ENCODE measurements at places on chromosomes 1 and 21. TPM values are rescaled to one million over a fixed set of nuclear protein-coding genes. Genes with fewer than 3 reads are reported as not detected.

ATF6 gene
- 35.1 TPM for polyA plus RNA-seq

DNA sequence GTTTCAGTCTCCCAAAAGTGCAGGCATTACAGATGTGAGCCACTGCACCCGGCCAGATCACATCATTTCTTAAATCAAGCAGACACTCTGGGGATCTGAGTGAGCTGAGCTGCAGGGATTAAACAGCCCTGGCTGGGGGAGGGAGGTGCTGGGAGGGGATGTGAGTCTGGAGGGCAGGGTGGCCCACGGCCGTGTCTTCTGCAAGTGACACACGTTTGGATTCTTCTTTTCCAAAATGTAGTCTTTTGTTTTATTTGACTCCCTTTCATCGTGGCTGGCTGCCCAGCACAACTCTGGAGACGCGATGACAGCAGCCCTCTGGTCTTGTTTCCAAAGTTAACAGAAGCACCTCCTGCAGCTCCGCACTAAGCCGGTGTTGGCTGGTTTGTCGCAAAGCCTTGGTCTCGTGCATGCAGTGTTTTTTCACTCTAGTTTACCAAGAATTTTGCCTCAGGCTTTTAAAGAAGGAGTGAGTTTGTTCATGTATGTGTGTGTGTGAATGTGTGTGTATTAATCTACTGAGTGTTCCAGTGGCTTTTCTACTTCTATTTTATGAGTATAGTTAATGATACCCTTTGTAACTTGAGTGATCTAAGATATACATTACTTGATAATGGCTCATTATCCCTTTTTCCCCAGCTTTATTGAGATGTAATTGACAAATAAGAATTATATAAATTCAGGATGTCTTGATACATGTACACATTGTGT, 2.8 kb upstream of the KRTAP10-5 start:
- peak; percentile 51 for DNase-seq

EPHA10 gene
- polyA plus RNA-seq, result 0.23 TPM

CMPK1 gene
- polyA plus RNA-seq, result 74.6 TPM

DNA sequence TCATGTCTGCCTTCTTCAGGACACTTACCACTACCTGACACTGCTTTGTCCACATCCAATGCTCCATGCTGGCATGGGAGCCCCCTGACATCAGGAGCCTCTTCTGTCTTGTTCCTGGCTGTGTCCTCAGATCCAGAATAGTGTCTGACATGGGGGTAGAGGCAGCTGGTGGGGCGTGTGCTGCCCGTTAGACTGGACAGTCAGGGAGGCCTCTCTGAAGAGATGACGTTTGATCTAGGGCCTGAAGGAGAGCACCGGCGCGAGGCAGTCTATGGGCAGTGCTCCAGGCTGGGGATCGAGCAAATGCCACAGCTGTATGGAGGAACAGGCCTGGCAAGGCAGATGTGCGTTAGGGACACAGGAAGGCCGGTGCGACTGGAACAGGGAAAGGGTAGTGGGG, 16.6 kb downstream of the SLC9A1 start:
- no peak for DNase-seq

SLAMF9 gene
- polyA plus RNA-seq, result not detected

GRCh38 chr1:204240233-204240632, 26.4 kb upstream of the GOLT1A start:
- no peak for DNase-seq

OPRD1 gene
- 0.52 TPM for polyA plus RNA-seq

DNA sequence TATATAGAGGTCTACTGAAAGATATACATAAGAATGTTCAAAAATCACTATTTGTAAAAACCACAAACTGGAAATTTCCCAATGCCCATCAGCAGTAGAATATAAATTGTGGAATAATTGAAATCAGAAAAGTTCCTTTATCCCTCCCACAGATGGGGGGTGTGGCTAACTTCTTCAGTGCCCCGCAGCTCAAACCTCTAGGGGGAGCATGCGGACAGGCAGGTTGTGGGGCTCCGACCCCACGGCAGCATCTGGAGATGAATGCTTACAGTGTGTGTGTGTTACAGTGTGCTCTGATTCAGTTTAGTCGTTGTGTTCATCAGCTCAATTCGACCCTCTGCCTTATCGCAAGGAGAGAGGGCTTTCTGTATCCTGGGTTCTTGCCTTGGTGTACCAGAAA, 262.1 kb upstream of the LRRC7 start:
- DNase-seq, result no peak

DNA sequence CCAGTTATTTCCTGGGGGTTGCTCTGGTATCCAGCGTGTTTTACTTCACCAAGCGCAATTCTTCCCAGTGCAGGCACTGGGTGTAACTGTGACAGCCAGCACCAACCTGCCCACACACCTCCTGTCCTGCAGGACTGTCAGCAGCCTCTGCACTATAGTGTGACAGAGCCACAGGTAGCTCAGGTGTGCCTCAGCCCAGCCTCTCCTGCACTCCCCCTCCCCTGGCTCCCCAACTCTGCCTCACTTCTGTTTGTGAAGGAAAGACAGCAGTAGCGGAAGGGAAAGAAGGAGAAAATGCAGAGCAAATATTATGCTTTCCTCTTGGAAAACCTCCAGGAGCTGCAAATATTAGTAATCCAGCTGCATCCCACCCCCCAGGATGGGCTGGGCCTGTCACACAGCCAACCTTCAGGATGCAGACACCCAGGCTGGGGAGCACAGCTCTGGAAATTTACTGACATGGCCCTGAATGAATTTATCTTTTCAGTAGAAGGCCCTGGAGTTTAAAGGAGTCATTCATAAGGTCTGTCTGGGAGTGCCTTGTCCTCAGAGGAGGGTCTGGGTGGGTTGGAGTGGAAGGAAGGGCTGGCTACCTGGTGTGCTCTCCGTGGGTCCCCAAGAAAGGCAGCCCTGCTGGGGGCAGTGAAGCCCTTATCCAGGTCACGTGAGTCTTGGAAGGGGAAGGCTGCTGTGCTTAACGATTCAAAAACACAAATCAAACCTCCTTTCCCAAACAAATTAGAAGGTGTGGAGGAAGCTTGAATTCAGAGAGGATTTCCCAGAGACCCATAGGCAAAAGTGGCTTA, 20.9 kb downstream of the CAPN2 start:
- DNase-seq, result no peak

CFHR5 gene
- polyA plus RNA-seq, result not detected

- DNase-seq, result no peak
Observed at GRCh38 chr21:34953950-34954349, 95.2 kb downstream of the RUNX1 start.

DNA sequence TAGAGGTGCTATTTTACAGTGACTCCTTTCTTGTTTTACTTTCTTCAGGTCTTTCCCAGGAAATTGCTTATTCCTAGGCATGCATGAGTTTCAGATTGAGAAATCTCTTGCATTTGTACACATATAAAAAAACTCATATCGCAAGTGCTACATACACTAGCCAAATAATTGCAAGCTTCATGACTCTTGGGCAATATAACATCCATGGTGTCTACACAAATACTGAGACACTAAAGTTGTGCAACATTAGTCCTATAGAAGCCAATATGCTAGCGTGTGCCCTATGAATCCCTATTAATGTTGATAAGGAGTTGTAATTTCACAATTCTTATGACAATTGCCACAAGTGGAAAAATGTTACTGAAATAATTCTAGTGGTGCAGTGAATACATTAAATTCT, 591.0 kb downstream of the ADGRL2 start:
- DNase-seq, result no peak

E2F2 gene
- polyA plus RNA-seq, result 5.9 TPM

GRCh38 chr1:113146242-113147072, 73.5 kb downstream of the LRIG2 start:
- DNase-seq, result no peak

- DNase-seq, result no peak
Observed at GRCh38 chr1:76763738-76764137, 103.5 kb upstream of the ST6GALNAC5 start.

- no peak for DNase-seq
Observed at GRCh38 chr1:171127501-171127900, 36.8 kb downstream of the FMO3 start.

CDK18 gene
- 27.1 TPM for polyA plus RNA-seq

CLCA4 gene
- polyA plus RNA-seq, result not detected

DNA sequence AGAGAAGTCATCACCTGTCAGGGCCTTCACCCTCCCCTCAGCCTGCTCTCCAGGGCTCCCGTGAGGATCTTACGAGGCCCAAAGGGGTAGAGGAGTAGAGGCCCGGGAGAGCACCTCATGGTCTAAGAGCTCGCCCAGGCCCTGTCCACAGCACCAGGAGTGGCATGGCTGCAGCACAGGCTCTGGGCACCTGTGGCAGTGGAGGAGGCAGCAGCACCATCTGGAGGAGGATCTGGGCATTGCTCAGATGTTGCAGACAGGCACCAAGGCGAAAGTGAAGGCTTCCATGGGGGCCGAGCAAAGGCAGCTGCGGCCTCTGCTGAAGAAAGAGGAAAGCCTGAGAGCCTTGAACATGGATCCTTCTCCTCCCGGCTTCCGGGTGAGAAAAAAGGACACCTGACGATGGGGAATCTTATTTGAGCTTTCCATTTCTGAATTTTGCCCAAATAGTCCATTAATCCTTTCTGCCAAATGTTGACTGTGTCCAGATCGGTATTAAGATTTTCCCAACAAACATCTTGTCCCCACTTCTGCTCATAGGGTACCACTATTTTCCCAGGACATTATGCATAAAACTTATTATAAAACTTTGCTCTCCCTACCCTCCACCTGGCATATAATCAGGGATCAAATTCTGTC, 604.7 kb downstream of the PTPRC start:
- DNase-seq, result no peak

GRCh38 chr1:169122976-169123375, 16.5 kb downstream of the ATP1B1 start:
- DNase-seq, result no peak

DNA sequence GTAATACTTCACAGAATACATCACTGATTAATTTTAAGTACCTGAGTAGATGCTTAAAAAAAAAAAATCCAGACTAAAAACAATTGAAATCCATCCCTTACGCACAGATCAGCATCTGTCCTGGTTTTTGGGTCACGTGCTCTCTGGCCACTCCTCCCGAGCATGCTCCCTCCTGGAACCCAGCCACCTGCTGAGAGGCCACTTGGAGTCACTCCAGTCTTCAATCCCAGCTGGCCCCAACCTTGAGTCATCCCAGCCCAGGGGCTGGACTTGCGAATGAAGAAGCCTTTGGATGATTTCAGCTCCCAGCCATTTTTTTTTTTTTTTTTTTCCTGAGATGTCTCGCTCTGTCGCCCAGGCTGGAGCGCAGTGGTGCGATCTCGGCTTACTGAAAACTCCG, 8.9 kb downstream of the MAP1LC3C start:
- no peak for DNase-seq

PTPRF gene
- 240 TPM for polyA plus RNA-seq

FMO4 gene
- 28.2 TPM for polyA plus RNA-seq

SOAT1 gene
- polyA plus RNA-seq, result 36.8 TPM

DNA sequence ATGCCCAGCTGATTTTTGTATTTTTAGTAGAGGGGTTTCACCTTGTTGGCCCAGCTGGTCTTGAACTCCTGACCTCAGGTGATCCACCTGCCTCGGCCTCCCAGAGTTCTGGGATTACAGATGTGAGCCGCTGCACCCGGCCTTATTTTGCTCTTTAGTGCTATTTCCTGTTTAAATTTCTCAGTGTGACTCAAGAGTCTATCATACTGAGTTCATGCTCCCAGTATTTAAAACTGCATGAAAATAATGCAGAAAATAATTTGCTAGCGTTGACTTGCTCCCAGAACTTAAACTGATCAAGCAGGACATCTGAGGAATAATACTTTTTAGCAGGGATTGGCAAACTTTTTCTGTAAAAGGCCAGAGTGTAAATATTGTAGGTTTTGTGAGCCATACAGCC, 86.4 kb upstream of the C1orf21 start:
- DNase-seq, result no peak

DNA sequence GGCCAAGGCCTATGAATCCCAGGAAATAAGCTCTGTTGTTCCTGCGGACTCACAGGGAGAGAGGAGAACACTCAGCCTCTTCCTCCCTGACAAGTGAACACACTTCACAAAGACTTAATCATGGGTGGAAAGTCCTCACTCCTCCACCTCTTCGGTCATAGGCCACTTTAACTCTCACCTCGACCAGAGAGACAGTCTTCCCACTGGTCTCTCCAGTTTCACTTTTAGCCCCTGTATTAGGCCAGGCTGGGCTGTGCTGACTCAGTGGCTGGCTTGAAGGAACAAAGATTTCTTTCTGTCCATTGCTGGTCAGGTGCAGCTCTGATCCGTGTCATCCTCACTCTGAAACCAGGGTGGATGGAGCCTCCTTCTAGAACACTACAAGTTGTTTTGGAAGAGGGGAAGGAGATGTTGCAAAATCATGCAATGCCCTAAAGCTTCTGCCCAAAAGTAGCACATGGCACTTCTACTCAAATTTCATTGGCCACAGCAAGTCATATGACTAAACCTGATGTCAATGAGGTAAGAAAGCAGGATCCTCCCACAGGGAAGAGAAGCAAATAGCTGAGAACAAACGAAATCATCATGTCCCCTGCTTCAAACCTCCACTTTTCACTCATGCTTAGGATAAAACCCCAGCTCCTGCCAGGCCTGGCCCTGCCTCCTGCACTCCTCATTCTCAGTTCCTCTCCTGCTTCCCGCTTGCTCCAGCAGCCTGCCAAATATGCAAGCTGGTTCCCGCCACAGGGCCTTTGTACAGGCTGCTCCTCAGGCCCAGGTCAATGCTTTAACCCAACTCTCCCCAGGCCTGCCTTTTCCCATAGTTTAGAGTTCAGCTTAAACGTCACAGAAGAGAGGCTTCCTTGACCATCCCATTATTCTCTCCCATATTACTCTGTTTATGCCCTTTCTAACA, 150.5 kb upstream of the RUNX3 start:
- no peak for DNase-seq

LCE1E gene
- not detected for polyA plus RNA-seq

ANKRD13C gene
- polyA plus RNA-seq, result 32.8 TPM

DUSP10 gene
- polyA plus RNA-seq, result 4.7 TPM

- no peak for DNase-seq
Observed at GRCh38 chr21:32364387-32364786, 28.4 kb downstream of the URB1 start.

- no peak for DNase-seq
Observed at GRCh38 chr1:185420588-185421081, 103.6 kb upstream of the IVNS1ABP start.

RGS8 gene
- 0.12 TPM for polyA plus RNA-seq

DNA sequence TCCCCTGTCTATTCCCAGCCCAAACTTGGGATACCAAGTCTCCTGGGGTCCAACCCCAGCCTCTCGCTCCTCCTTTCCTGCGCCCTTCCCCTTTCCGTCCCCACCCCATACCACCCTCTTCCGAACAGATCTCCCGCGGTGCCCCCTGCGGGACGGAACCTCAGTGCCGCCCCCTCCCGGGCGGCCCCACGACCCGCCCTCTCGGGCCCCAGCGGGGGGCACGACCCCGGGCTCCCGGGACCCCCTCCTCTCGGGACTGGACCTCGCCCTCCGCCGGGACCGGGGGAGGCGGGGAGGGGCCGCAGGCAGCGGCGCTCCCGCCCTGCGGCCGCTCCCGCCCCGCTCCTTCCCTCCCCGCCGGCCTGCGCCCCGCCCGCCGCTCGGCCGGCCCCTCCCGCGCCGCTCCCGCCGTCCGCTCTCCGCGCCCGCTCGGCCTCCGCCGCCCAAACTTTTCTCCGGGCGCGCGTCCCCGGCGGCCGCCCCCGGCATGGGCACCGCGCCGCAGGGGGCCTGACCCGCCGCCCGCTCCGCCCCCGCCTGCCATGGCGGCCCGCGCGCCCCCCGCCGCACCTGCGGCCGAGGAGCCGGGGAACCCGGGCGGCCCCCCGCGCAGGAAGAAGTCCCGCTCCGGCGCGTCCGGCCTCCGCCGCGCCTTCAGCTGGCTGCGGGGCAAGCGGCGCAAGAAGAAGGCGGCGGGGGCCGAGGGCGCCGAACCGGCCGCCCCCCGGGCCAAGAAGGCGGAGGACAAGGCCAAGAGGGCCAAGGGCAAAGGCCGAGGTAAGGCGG, 39.0 kb upstream of the SYNC start:
- no peak for DNase-seq
